ENCODE measurements at places on chromosomes 11 and 22.

- DNase-seq = no peak
These were observed 99.3 kb upstream of the SESN3 start for GRCh38 chr11:95330302-95330701.

- DNase-seq = no peak
These were observed 42.0 kb downstream of the IGLL5 start for GRCh38 chr22:22929381-22930221.

GRCh38 chr11:64787526-64788320 is 9.4 kb upstream of the SF1 start:
- no peak for DNase-seq

DNA sequence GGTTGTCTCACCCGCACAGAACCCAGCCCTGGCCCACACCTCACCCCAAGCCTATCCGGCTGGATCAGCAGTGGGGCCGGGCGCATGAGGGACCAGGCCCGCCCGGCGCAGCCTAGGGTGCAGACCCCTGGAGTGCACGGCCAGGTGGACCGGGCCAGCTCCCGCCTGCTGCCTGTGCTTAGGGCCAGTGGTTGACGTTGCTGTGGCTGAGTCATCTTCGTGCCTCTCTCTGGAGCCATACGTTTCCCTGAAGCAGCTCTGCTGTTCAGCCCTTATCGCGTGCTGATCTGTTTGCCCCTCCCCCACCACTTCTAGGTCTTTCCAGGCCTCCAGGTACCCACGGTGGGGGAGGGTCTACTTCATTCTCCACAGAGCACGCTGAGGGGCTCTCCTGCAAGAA is 39.5 kb downstream of the CDKN1C start:
- DNase-seq = no peak

- no peak for DNase-seq
These were observed 90.4 kb downstream of the GRIA4 start for GRCh38 chr11:105700271-105700670.

DNA sequence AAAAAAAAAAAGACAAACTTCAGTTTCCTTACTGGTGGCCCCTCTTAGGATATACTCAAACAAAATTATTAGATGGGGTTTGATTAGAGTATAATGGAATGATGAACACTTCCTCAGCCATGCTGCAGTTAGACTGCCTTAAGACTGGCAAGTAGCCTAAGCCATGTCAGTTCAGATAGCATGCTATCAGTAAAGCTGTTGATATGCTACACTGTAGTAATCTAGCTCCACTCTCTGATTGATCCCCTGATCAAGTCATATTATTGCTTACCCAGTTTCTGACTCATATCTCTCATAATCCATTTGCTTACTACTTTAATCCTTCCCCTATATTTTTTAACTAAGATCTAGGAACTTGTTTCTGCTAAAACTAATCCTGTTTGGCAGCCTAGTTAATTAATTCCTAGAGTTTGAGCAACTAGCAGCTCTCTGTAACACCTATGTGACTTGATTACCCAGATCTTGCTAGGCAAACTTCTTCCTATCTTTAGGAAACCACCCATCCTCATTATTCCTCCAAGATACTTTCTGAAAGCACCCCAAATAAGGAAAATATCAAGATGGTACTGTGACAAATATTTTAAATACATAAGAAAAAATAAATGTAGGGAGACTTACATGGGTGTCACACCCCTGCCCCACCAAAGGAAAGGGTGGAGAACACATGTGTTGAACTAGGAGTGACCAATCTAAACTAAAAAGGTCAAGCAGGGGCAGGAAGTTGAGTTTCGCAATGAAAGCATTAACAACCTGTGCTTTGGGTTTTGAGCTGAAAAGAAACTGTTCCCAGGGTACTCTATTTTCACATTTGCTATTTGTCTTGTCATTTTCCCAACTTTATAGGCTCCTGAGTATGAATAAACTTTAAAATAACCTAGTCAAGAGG is 43.2 kb downstream of the PIK3C2A start:
- no peak for DNase-seq

DNA sequence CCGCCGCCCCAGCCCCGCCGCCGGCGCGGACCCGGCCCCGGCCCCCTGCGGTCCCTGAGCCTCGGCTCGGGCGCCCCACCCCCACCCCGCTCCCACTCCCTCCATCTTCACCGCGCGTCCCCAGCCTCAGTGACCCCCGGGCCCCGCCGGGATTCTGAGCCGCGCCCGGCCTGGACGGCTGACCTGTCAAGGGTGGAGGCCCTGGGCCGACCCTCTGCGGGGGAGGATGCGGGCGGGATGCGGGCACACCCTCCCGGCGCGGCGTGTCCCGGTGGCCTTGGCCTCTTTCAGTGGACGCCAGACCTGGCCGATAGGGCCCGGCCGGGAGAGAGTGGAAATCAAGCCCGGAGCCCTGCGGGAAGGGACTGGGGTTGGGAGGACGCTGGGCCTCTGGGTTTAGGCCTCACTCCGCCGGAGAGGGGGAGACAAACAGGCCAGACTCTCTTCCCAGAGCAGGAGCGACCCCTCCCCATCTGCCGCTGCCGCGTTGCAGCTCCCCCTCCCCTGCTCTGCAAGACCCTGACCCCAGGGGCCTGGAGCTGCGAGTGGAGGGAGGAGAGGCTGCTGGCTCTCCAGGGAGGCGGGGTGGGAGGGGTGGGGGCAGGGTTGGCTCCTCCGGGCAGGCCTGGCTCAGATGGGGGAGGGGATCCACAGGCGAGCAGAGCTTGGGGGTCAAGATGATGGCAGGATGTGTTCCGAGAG is 525 bp downstream of the MAPK8IP2 start:
- DNase-seq = no peak

GRCh38 chr11:70176940-70177689 is 26.0 kb upstream of the FADD start:
- no peak for DNase-seq
